ENCODE measurements at places on chromosomes 3 and 15.
A peak's percentile ranks its signal among the peaks of the same experiment; 100 is the strongest.

GRCh38 chr3:176824811-176825210 is 372.5 kb downstream of the TBL1XR1 start:
- no peak for DNase-seq

GRCh38 chr3:48601622-48601994 is 6.5 kb upstream of the COL7A1 start:
- no peak for DNase-seq

- peak; percentile 67 for DNase-seq
Measured at GRCh38 chr3:194565597-194566190, 67.5 kb downstream of the TMEM44 start.

- DNase-seq: no peak
Measured at GRCh38 chr3:97612632-97613031, 151.9 kb upstream of the ARL6 start.

DNA sequence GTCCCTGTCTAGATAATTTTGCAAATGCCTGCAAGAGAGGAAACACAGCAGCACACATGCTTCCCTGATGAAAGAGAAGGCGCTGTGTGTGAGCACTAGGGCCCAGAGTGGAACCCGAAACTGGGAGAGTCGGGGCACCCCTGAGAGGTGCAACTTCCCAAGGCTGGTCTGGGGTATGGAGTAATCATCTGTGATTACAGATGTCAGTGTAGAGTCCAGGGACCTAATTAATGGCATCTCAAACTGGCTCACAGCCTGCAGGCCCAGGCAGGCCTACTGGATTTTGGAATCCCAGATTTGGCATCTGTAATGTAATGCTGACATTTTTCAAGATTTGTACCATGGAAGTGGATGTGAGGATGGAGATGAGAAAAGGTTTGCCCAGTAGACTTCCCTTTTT is 29.4 kb downstream of the PGPEP1L start:
- no peak for DNase-seq

- DNase-seq: peak; percentile 32
Measured at GRCh38 chr15:70156671-70157271, 59.1 kb upstream of the TLE3 start.

GRCh38 chr3:134796281-134797056 is 1.4 kb downstream of the EPHB1 start:
- DNase-seq: peak; percentile 50

DNA sequence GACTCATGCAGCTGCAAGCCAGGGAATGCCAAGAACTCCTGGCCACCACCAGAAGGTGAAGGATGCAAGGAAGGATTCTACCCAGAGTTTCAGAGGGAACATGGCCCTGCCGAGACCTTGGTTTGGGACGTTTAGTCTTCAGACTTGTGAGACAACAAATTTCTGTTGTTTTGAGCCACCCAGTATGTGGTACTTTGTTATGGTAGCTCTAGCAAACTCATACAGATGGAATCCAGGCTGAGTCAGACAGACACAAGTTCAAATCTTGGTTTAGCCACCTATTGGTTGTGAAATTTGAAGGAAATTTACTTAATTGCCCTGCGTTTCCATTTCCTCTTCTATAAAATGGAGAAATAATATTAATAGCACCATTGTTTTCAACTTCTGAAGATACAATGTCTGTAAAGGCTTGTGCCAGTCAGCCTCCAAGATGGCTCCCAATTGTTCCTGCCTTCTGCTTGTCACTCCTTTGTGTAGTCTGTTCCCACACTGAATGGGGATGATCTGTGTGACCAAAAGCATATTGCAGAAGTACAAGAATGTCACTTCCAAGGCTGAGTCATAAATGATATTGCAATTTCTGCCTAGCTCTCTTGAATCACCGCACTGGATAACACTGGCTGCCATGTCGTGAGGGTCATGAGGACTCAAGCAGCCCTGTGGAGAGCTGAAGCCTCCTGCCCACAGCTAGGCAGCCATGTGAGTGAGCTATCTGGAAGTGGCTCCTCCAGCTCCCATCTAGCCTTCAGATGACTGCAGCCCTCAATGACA is 223.5 kb upstream of the PROK2 start:
- DNase-seq: peak; percentile 71

- no peak for DNase-seq
Measured at GRCh38 chr3:143183665-143183964, 64.0 kb downstream of the CHST2 start.

DNA sequence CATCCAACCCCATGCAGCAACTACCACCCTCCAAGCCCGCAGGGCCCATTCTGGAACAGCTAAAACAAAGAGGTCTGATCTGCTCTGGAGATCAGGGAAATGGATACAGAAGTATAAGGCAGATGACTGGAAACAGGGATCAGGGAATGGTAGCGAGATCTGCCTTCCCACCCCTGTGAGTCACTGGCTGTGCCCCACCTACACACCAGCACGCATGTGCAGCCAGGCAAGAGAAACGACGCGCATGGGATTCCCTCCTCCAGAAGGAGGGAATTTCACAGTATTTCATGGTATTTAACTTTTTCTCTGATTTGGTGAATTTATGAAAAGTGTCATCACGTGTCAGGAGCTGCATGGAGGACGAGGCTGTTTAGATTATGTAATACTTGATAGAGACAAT is 116.7 kb downstream of the ARRDC4 start:
- DNase-seq: no peak

DNA sequence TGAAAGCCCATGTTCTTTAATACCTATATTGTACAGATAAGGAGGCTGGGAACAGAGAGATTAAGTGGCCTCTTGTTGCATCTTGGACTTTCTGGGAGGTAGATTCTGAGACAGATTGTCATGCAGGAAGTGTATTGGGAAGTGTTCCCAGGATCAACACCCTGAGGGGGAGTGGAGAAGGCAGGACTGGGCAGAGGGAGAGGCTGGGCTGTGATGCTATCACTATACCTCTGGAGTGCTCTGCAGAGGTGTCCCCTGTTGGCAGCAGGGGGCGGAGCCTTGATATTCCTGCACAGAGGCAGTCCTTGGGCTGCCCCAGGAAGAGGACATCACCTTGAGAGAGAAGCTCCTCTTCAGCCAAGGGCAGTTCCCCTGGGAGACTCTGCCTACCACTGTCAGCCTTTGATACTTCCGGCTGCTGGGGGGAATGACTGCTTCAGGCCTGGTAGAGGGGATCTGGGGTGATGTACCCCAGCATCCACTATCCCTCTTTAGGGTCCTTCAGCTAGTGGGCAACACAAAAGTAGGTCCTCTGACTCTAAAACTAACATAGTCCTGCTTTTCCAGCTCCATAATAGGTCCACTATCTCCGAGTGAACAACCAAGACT is 97.4 kb upstream of the RNU6-1 start:
- DNase-seq: no peak

GRCh38 chr3:102124282-102124681 is 275.0 kb downstream of the NFKBIZ start:
- DNase-seq: peak; percentile 47

GRCh38 chr15:41779662-41780157 is 5.4 kb downstream of the MAPKBP1 start:
- DNase-seq: no peak

DNA sequence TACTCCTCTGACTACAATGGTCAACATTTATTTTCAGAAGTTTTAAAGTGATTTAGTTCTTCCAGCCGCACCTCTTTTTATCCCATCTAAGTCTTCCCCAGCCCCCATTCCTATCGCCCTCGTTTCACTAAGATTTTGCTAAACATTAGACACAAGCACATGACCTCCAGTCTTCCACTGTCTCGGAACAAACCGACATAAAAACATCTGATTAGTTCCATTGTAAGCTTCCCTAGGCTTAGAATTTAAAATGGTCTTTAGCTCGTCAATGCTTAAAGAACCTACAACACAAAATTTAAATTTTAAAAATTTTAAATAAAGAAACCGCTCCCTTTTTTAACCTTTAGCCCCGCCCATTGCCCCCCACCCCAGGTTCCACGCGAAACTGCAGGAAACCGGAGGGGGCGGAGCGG is 284 bp upstream of the TSC22D2 start:
- DNase-seq: no peak

DNA sequence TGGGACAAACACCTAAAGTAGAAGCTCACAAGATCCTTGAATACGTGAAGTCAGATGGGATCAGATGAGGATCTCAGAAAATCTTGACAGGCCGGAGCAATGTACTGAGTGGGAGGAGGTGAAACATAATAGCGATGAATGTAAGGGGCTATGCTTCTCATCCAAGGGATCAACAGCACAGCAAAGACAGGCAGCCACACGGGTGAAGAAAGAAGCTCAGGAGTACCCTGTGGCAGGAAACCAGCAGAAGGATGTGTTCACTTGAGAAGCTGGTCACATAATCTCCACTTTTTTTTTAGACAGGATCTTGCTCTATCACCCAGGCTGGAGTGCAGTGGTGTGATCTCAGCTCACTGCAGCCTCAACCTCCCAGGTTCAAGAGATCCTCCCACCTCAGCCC is 92.4 kb downstream of the MEGF11 start:
- no peak for DNase-seq

- no peak for DNase-seq
Measured at GRCh38 chr3:43014241-43014640, 35.1 kb downstream of the GASK1A start.

GRCh38 chr15:96166223-96167200 is 164.0 kb upstream of the NR2F2 start:
- DNase-seq: no peak

DNA sequence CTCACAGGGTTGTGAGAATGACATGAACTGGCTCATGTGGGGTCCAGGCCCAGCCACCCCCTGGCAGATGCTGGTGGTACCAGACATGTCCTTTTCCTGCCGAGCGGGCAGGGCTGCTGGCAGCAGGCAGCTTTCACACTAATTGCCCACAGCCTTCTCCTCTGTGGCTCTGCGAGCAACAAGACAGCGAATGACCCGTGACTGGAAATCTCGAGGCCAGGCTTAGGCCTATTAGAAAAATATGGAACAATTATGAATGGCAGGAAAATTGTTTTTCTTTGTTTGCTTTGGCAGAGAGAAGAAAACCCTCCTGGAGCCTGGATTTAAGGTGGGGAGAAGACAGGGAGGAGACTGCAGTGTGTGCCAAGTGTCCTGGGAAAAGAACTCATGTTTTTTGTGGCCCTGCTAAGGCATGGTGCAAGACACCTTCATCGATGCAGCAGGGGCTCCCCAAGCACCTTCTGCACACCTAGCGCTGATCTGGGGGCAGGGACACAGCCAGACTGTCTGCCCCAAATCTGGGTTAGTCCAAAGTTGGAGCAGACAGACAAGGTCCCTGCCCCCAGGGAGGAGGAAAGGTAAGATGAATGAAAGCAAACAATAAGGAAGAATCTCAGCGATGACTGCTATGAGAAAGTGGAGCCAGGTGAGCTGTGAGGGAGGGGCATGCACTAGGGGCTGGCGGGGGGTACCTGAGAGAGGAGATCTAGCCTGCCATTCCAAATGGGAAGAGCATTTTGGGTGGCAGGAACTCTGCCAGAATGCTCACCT is 193.8 kb upstream of the TLE3 start:
- no peak for DNase-seq

GRCh38 chr3:128800241-128801187 is 74.5 kb downstream of the RAB7A start:
- DNase-seq: no peak

GRCh38 chr15:32786906-32787305 is 69.1 kb downstream of the GREM1 start:
- no peak for DNase-seq

- DNase-seq: no peak
Measured at GRCh38 chr15:56036546-56037067, 43.2 kb upstream of the NEDD4 start.

- no peak for DNase-seq
Measured at GRCh38 chr15:79167776-79168175, 77.2 kb upstream of the RASGRF1 start.

DNA sequence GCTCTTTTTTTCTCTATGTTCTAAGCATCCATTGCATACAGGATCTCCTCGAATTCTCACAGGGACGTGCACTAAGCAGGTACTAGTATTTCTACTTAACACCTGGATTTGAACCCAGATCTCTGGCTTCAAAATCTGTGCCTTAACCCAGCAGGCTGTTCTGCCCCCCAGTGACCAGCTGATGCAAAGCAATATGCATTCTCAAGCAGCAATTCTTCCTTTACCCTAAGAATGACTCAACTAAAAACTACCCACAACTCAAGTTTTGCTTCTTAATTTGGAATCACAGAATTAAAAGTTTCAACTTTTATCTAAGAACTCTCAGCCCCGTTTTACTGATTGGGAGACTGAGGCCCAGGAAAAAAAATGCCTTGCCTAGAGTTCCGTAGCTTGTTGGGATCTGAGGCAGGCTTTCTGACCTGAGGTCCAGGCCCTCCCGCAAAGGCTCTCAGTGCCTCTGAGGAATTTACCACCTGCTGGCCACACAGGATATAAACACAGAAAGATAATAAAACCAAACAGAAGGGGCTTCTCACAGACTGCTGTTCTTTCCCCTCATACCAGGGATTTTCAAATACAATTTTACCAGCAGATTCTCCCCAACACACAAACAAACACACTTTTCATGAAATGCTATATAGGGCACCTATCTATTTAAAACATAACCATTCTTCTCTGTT is 115.4 kb upstream of the RAD18 start:
- DNase-seq: no peak
